Inflammatory macrophage (primary cell): ENCODE measurements at places on chromosomes 12 and 14.
A peak's percentile ranks its signal among the peaks of the same experiment; 100 is the strongest.

GRCh38 chr14:82562881-82563280, 1029.2 kb upstream of the SEL1L start:
- no peak for DNase-seq

DNA sequence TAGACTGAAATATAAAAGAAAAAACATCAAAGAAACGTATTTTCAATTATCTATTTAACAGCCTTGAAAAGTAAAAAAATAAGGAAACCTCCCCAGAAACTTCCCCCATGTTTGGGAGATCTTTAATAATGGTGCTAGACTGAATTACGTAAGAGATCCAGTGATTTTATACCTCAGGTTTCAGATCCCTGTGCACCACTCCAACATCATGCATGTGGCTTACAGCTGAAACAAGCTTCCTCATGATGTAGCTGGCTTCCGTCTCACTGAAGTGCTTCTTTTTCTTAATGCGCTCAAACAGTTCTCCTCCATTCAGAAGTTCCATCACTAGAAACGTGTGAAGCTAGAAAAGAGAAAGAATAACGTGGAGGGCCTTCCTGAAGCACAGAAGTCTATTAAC, 78.0 kb upstream of the TTC7B start:
- DNase-seq = peak; percentile 65

DNA sequence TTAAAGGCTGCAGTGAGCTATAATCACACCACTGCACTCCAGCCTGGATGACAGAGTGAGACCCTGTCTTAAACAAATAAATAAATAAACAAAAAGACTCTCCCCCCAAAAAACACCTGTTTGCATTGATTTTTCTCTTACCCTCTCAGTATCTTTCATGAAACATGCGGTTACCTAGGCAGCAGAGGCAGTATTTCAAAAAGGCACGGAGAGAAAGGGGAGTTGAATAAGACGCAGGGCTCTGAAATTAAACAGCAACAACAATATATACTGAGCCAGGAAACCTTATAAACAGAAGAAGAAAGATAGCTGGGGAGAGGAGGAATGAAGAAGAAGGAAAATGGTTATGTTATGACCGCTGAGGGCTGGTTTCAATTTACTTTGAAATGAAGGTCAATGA, 277.6 kb downstream of the BTG1 start:
- no peak for DNase-seq

GRCh38 chr12:88763536-88764100, 183.3 kb upstream of the KITLG start:
- no peak for DNase-seq

DNA sequence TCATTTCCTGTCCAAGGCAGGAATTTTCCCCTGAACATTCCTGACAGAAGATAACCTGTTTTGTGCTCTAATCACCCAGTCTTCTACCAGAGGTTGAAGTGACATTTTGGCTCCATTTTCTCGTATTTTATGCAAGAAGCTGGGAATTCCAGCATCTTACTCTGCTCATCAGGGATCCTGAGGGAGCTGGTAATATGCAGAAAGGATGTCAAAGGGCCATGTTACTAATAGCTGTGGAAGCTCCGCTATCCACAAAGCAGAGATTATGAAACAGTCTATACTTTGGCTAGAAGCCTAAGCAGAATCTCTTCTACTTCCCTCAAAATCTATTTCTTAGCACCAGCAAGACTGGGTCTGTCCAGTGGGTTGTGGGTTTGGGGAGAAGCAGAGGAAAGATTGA, 613.0 kb downstream of the DIO2 start:
- no peak for DNase-seq

GRCh38 chr12:70008944-70009343, 183.9 kb downstream of the MYRFL start:
- no peak for DNase-seq

- no peak for DNase-seq
Observed at GRCh38 chr12:9752145-9752933, 8.4 kb downstream of the CD69 start.

GRCh38 chr12:102479939-102480338, 424 bp downstream of the IGF1 start:
- DNase-seq = no peak

- DNase-seq = no peak
Observed at GRCh38 chr14:56754921-56755320, 55.4 kb downstream of the OTX2 start.

GRCh38 chr14:69808919-69809808, 12.1 kb upstream of the SLC10A1 start:
- no peak for DNase-seq

GRCh38 chr12:45575823-45576475, 153.6 kb upstream of the ARID2 start:
- peak; percentile 81 for DNase-seq
